T-helper 9 cell (primary cell): ENCODE measurements at places on chromosomes 16 and 17.

DNA sequence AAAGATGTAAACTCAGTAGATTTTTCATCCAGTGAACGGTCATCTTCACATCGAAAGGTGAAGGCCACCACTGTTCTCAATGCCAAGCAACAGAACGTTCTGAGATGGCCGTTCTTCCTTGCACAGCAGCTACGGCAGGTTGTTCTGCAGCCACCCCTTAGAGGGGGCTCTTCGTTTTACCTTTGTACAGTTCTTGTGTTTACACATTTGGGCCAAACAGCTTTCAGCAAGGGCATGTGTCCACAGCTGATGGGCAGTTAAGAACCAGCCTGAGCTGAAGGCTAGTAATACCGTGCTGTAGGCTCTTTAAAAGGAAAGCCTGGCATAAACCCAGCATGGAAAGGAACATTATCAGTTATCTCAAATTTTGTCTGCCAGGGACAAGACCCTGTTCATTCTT, 15.9 kb downstream of the PLD6 start:
- no peak for DNase-seq

DNA sequence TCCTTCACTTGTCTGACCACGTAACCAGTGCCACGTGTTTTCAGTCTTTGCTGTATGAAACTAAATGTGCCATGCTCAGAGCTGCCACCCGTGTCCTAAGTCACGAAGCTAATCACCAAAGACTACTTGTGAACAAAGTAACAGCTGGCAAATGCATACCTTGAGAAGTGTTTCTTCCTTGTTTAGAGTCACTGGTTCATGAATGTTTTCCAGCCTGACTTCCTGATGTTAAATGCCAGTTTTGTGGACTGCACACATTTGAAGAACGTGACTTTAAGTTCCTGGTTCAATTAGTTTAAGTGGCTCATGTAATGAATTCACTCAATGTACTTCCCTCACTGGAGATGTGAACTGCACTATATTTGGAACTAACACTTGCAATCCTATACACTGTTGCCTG, 19.9 kb upstream of the KPNB1 start:
- no peak for DNase-seq

DNA sequence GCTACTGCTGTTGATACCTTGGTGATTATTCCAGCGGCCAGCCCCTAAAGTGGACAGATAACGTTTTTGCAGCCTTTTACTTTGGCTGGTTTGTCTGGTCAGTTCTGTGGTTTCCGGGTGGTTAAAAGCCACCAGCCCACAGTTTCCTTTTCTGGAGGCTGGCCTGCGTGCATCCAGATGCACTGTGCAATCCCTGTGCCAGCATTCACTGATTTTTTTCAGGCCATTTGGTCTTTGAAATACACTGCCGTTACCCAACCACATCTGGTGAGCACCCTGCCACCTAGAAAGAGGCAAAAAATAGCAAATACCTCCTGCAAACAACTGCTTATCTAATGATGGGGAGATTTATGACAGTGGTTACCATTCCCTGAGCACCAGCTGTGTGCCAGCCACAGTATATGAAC, 797 bp downstream of the NUDT7 start:
- no peak for DNase-seq

DNA sequence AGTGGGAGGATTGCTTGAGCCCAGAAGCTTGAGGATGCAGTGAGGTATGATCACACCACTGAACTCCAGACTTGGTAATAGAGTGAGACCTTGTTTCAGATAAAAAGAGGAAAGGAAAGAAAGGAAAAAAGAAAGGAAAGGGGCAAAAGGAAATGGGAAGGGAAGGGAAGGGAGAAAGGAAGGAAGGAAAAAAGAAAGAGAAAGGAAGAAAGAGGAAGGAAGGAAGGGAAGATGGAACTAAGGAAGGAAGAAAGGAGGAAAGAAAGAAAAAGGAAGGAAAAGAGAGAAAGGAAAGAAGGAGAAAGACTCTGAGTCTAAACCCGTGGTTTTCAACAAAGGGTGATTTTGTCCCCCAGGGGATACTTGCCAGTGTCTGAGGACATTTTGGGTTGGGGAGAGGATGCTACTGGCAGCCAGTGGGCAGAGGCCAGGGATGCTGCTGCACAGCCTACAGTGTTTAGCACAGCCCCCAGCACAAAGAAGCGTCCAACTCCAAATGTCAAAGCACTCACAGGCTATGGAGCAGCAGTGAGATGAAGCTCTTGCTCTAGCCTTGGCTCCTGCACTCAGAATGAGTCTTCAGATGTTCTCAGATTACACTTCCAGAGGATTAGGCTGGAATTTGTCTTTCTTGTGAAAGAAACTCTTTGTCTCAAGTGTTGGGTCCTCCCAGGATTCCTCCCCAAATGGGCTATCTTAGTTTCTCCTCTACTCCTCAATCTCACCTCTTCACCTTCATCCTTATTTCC, 64.2 kb downstream of the BMERB1 start:
- DNase-seq: no peak

DNA sequence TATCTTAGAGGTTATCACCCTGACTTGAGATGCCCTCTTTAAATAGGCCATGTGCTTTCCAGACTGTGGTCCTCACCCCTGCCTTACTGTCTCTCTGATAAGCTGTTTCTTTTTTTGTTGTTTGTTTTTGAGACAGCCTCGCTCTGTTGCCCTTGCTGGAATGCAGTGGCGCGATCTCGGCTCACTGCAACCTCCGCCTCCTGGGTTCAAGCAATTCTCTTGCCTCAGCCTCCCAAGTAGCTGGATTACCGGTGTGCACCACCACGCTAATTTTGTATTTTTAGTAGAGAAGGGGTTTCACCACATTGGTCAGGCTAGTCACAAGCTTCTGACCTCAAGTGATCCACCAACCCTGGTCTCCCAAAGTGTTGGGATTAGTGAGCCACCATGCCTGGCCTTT, 765 bp upstream of the SEPTIN12 start:
- no peak for DNase-seq

DNA sequence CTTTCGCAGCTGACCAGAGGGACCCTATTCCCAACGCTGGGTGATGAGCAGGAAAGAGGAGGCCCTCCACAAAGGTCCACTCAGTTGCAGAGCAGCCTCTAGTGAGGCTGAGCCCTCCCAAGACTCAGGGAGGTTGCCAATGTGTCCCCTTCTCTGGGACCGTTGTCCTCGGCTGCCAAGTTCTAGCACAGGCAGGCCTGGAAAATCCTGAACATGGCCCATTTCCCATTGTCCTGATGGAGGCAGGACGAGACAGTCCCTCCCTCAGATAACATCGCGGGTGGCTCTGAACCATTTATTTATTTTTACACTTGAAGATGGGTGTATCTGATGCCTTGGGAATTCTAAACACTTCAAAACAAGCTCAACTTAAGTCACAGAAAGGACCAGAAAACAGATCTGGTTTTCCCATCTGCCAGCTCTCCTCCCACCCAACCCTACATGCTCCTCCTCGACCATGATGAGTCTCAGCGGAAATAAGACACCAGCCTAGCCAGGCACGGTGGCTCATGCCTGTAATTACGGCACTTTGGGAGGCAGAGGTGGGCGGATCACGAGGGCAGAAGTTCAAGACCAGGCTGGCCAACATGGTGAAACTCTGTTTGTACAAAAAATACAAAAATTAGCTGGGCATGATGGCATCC, 12.8 kb downstream of the CDIP1 start:
- no peak for DNase-seq

DNA sequence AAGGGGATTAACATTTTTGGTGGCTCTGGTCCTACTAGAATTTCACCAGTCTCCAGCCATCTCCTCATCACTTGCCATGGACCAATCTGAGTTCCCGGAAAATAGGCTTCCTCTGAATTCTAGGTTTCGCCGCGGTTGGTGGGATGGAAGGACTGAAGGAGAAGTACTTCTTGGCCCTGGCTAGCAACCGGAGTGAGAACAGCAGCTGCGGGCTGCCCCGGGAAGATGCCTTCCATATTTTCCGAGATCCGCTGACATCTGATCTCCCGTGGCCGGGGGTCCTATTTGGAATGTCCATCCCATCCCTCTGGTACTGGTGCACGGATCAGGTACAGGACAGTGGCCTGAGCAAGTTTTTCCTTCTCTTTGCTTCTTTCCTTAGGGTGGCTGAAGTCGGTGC, 45.0 kb downstream of the SLC5A11 start:
- DNase-seq: no peak

DNA sequence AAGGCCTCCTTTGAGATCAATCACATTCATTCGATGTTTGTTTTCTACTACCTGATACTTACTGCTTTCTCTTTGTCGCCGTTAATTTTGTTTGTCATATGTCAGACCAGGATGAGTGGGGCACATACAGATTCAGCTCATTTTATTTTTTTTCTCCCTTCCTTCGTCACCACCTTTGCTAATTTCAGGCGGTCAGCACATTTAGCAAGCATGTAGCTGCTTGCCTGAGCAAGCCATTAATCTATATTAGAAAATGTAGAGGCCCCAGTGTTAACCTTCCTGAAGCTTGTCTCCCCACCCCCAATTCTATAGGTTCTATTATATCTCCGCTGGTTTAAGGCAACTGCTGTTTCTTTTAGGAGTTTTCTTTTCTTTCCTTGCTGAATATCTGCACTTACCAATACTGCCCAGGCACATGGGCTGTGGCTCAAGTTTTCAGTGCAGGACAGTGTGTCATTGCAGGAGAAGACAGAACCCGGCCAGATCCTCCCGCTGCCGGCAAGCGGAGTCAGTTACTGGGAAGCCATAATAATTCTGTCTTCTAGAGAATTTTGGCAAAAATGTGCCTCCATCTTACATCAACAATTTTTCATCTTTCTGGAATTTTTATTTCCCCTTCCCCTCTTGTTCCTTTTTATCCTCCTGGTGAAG, 714.3 kb downstream of the WWOX start:
- no peak for DNase-seq

DNA sequence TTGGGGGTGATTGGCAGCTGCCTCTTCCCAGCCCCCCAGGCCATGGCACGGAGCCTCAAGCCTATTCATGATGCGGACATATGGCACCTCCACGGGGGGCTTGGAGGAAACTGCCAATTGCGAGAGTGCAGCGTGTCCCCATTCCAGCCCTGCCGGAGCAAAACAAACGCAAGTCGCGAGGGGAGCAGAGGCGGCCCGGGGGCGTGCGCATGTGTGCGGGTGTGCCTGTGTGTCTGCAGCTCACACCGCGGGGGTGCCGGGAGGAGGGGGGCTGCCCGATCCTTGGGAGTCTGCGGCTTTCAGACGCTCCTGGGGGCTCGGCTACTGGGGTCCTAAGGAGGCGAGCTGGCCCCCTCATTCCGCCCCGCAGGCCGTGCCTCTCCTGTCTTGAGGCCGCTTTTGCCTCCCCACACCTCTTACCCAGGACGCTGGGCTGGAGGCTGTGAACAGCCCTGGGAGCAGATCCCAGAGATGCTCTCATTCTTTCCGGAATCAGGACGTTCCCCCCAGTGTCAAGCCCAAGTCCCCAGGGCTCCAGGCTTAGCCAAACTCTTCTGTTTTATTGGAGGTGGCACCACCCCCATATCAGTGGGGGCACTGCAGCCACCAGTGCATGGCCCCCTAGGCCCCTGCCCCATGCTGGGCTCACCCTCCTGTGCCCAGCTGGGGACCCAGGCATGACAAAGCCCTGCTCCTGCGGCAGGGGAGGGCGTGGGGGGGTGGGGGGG, 29.1 kb downstream of the ENDOV start:
- no peak for DNase-seq

DNA sequence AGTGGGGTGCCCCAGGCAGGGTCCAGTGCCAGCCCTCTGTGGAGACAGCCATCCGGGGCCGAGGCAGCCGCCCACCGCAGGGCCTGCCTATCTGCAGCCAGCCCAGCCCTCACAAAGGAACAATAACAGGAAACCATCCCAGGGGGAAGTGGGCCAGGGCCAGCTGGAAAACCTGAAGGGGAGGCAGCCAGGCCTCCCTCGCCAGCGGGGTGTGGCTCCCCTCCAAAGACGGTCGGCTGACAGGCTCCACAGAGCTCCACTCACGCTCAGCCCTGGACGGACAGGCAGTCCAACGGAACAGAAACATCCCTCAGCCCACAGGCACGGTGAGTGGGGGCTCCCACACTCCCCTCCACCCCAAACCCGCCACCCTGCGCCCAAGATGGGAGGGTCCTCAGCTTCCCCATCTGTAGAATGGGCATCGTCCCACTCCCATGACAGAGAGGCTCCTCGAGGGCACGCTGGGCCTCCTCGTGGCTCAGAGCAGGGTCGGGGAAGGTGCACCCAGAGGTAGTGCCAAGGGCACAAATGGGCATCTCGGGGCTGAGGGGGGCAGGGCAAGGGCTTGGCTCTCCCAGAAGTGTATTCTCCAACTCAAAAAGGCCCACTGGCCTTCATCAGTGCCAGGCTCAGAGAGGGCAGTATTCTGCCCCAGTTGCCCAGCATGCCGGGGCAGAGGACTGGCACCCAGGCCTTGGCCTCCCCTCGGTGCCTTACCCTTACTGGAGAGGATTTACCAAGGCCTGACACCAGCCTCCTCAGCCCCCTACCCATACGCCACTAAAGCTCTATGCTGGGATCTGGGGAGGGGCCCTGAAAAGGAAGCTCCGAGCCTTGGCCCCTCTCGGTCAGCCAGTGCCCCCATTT, at the start of gene CDH5:
Gene CDH5, plus strand, starts transcription at position 259 of the 867 bp plus-strand sequence. CDS start 12,647 bp downstream, outside the sequence.
- no peak for DNase-seq

DNA sequence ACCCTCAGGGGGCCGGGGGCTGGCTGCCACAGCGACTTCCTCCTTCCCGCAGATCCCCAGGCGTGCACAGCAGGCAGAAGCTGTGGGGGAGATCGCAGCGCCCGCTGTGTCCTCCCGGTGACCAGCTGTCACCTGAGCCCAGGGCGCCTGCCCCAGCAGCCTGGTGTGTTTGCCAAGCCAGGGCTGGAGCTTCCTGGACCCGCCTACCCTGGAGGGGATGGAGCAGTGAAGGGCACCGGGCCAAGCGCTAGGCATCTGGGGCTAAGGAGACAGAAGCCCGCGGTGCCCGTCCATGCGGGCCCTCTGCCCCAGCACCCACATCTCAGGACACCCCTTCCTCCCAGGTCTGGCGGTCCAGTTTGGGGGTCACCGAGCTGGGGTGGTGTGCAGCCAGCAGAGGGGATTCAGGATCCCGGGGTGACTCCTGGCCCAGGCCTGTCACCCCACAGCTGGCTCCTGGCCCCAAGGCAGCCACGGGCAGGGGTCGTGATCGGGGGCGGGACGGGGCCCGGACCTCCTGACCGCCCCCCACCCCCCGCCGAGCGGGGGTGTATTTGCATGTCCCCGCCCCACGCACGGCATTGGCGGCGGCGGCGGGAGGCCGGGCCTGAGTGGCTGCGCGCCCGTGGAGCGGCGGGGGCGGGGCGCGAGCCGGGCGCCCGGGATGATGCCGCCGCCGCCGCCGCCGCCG, at the start of gene RAB26:
Gene RAB26, plus strand, starts transcription at position 645 of the 691 bp plus-strand sequence. CDS start 159 bp downstream, outside the sequence.
- peak; percentile 51 for DNase-seq

- DNase-seq: no peak
These were observed 28.0 kb downstream of the OR1D5 start for GRCh38 chr17:3035256-3035967.
